ENCODE measurements at places on chromosomes 6 and 20. TPM values are rescaled to one million over a fixed set of nuclear protein-coding genes. Genes with fewer than 3 reads are reported as not detected.

Gene SLC22A16
- not detected for total RNA-seq

Gene TCF19
- 5.9 TPM for total RNA-seq

Gene CENPW
- total RNA-seq: 3.8 TPM

Gene TREML4
- not detected for total RNA-seq

Gene GNAS-AS1
- total RNA-seq: 2.4 TPM

Gene TLDC2
- 0.36 TPM for total RNA-seq

Gene PRDM13
- not detected for total RNA-seq

Gene ID4
- 32.5 TPM for total RNA-seq

Gene HTR1E
- total RNA-seq: not detected

Gene TAPBP
- 132 TPM for total RNA-seq

Gene PBX2
- 103 TPM for total RNA-seq

Gene RPRD1B
- total RNA-seq: 61.3 TPM

Gene MAS1
- not detected for total RNA-seq

Gene CSTF1
- 36.6 TPM for total RNA-seq

Gene TP53TG5
- 1.2 TPM for total RNA-seq

Gene CAP2
- total RNA-seq: 20.7 TPM

Gene HLA-DQB2
- 8.1 TPM for total RNA-seq

Gene HCRTR2
- not detected for total RNA-seq

Gene LRRC73
- 0.57 TPM for total RNA-seq

Gene CBLN4
- total RNA-seq: 0.16 TPM

All from ureter (tissue), 1 donor.